Endothelial cell of umbilical vein (primary cell): ENCODE measurements at places on chromosomes 3 and 15.

DNA sequence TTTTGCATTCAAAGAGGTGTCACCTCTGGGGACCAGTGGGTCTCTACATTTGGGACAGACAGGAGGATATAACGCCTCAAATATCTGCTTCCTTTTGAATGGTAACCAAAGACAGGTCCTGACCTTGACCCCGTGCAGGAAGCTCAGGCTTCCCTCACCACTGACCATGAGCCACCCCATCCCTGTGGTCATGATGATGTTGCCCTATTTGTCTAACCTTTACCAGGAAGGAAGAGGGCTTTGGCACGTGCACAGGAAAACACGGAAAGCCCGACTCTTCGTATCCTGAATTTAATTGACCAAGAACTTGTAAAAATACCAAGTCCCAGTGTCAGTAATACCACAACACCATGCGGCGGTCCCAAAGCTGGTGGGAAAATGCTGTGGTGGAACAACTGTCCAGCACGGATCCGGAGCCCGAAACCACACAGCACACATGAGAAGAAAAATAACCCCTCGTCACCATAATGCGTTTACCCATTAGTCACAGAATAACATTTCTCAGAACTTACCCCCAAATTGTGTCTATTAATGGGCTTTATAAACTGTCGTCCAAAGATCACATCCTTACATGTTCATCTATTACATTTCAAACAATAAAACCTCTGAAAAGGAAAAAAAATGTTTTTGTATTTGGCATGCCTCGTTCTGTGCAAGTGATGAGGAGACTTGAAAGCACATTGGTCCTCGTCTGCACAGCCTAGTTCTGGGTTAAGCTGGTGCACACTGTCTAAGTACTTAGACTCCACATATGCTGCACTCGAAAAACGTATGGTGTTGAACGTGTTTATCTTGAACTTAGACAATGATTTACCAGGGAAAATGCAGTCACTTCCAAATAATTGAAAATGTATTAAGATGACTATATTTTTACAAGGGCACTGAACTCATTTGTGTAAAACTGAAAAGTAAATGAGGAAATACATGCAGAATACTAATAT lies 118.9 kb upstream of the IGF1R start:
- DNase-seq, result no peak

- no peak for DNase-seq
Measured at GRCh38 chr3:114128826-114129225, 50.0 kb downstream of the DRD3 start.

- peak; percentile 73 for DNase-seq
Measured at GRCh38 chr3:160531311-160531710, 34.1 kb downstream of the KPNA4 start.

GRCh38 chr3:123305192-123305591 lies 103.4 kb downstream of the SEC22A start:
- DNase-seq, result no peak

DNA sequence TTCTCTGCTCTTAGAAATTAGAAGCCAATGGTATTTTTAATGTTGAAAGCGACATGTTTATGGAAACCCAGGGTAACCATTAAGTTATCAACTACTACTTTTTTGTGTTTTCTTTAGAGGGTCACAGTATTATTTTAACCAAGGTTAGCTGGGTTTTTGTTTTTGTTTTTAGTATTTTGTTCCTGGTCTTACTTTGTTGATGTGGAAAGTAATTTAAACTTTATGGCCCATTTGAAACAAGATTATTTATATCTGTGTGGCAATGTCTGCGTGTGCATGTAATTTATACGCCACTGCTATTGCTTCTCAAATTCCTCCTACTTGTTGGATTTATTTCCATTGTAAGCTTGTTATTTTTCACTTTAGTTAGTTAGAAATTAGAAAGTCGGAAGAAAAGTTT lies 722.1 kb upstream of the NR2F2 start:
- DNase-seq, result no peak

- DNase-seq, result no peak
Measured at GRCh38 chr3:127141921-127142730, 50.8 kb upstream of the PRR23E start.

DNA sequence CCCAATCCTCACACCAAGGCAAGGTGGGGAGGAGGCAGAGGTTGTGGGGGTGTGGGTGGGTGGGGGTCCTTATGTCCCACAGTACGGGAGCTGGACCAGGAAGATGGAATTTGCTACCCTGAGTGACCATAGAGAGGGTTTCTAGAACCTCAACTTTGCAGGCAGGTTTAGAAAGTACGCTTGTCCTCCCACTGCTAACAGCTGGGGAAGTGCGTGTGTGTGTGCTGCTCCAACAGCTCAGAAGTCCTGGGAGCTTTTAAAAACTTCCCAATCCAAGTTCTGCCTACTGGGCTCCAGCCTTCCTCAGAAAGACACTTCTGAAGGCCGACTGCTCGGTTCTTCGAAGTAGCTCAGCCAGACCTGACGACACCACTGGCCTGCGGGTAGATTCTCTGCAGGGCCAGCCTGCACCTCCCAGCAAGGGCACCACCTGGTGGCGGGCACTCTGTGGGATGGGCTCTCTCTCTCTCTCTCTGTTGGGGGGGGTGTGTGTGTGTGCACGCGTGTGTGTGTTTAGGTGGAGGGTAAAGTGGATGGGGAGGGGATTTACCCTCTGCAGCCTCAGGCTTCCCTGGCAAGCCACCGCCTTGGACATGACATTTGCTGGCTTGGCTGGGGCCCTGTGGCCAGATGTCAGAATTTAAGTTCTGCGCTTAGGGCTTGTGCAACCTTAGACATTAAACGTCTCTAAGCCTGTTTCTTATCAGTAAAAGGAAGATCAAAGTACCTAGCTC lies 15.6 kb downstream of the TMEM158 start:
- peak; percentile 57 for DNase-seq

GRCh38 chr15:100111125-100112060 lies 230.4 kb downstream of the ADAMTS17 start:
- DNase-seq, result peak; percentile 83

DNA sequence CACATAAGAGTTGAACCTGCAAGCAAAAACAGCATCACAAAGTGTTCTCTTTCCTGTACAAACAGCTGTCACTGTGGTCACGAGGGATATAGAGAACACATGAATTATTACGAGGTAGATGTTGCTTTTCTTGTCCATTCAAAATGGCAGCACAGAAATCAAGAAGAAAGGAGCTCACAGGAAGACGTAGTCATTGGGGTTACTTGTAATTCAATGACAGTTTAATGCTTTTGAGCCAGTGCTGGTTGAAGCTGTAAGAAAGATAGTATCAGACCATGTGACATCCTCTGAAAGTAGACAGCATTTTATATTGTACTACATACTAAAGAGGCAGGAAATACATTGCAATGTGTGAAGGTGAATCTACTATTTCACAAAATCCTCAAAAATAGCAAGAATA lies 140.4 kb downstream of the ABI3BP start:
- peak; percentile 20 for DNase-seq

DNA sequence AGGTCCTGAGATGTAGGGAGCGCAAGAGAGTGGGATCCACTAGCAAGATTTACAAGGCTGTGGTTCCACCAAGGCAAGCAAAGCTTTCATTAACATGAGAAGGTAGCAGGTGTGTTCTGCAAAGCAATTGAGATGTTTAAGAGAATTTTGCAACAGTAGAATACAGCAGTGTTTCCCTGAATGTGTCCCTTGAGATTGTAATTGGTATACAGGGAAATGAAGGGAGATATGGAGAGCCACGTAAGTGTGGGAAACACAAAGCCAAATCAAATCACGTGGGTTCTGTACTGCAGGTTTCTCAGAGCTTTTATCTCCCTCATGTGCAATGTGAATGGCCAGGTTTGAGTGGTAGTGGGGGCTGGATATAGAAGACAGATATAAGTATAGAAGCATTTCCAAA lies 67.3 kb downstream of the ATG7 start:
- no peak for DNase-seq
